ENCODE measurements at places on chromosomes 5 and 9.

GRCh38 chr9:137009938-137010732 lies 13.8 kb upstream of the CLIC3 start:
- no peak for DNase-seq

- DNase-seq = no peak
Measured at GRCh38 chr5:124951105-124951504, 204.7 kb upstream of the ZNF608 start.

- DNase-seq = no peak
Measured at GRCh38 chr5:45383985-45384384, 312.2 kb downstream of the HCN1 start.

DNA sequence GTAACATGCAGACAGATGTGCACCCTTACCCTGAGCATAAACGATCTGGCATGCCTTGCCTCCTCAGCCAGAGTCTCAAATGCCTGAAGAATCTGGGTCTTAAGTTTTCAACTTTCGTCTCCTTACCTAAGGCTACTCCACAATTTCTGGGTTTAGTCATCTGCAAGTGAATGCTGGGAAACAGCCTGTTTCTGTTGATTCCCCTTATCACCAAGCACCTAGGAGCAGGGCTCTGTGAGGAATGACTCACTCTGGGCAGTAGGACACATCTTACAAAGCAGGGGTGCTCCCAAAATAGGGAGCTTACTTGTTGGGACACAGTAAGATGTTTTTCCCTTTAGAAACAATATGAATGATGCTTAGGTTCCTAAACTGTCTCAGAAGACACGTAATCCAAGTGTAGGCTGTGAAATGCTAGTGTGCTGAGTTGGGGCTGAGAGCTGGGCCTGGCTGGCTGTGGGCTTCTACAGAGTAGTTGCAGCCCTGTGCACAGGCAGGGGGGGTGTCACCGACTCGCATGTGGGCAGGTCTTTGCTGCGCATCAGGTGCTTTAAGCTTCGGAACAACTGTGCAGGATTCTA lies 58.0 kb downstream of the DAP start:
- DNase-seq = peak; percentile 62

- no peak for DNase-seq
Measured at GRCh38 chr5:77773734-77774280, 2.3 kb downstream of the TBCA start.

GRCh38 chr5:155998257-155998656 lies 328.7 kb upstream of the SGCD start:
- DNase-seq = no peak

DNA sequence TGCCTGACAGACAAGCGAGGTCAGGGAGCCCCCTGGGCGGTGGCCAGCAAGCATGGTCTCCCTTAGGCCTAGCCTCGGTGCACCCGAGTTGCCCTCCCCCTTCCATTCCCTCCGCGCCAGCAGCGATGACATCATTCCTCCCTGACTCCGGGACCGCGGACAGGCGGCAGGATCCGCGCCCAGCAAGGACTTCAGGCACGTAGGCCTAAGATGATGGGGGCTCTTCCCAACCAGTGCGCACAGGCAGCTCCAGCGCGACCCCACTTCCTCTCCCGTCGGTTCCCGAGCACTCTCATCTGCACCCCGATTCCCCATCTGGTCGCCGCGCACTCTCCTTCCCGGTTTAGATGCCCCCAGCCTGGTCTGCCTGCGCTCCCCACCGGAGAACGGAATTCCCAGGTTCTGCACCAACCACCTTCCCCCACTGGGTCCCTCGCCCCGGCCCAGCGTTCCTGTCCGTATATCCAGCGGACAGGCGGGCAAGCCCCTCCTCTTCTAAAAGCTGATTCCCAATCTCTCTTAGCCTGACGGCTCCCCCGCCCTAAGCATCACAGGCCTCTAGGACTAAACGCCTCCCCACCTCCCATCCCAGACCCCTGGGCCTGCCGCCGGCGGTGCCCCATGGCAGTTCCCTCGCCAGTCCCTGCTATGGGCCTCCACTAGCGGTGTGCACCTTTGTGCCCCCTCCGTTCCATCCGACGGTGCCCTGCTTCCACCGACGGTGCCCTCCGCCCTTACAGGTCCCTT lies 931 bp downstream of the FAM219A start:
- DNase-seq = peak; percentile 90

DNA sequence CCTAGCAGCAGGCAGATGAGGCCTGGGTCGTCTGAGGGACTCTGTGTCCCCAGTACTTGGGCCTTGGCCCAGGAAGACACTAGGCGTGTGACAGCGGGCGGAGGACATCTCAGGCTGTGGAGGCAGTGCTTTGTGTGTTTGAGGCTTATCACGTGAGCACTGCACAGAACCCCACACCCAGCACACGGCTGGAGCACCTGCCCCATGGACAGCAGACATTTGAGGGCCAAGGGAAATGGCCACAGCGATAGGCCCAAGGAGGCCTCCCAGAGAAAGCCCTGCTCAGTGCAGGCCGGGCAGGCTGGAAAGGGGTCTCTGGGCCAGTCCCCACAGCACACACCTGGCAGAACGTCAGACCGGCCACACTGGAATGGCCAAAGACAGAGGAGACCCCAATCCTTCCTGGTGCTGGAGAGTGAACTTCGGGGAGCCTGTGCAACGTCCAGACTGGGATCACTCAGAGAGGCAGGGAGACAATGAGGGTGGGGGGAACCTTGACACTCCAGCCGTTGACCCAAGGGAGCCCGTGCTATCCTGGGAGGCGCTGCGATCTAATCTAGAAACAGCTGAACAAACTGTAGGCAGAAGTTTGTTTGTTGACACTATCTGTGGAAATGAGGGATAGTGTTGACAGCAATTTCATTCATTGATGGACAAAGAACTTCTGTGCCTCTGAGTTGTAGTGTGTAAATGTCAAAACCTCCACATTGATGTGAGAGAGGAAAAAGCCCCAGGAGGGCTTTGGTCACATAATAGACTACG lies 19.6 kb upstream of the FLT4 start:
- DNase-seq = no peak

- DNase-seq = no peak
Measured at GRCh38 chr9:565528-565927, 276.0 kb upstream of the DMRT1 start.

- DNase-seq = no peak
Measured at GRCh38 chr9:93308676-93309075, 124.7 kb downstream of the WNK2 start.

GRCh38 chr5:173873306-173873922 lies 14.7 kb upstream of the CPEB4 start:
- no peak for DNase-seq

GRCh38 chr9:126398403-126399058 lies 71.9 kb downstream of the MVB12B start:
- DNase-seq = peak; percentile 85

GRCh38 chr5:157059093-157059539 lies at the start of gene HAVCR1:
HAVCR1 (minus strand) TSS chr5:157059116; CDS start chr5:157057943, 1,173 bp downstream.
- DNase-seq = no peak

DNA sequence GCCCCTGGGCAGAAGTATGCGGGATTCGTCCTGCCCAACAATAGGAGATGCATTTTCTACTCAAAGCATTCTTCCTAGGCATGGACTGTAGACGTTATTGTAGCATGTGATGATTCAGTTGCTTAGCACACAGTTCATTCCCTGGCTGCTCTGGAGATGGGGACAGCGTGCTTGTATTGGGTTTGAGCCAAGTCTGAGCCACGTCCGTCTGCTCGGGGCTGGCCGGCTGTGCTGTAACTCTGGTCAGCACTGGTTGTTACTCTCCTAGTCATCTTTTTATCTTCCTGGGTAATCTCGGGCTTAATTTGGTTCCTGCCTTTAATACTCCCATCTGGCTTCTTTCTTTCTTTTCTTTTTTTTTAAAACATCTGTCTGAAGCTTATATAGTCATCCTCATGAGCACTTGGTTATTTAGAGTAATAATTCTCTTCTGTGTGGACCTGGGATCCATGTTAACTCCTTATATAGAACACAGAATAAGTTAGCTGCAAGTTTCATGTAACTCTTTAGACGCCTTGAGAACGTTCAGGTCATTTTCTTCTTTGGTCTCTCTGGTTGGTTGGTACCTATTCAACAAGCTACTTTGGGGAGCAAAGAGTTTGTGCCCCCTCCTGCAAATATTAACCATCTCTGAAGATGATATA lies 118.8 kb upstream of the RPS23 start:
- peak; percentile 97 for DNase-seq

DNA sequence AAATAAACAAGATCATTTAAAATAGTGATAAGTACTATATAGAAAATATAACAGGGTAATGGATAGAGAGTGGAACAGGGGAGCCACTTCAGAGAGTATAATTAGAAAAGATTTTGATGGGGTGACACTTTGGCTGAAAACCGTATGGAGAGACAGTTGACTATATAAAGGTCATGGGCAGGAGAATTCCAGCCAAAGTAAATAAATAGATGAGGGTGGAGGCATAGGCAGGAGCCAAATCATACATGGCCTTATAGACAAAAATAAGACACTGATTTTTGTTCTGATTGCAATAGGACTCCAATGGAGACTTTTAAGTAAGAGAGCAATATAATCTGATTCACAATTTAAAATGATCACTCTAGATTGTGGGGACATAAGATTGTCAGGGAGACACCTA lies 37.5 kb upstream of the NUDT12 start:
- no peak for DNase-seq

- DNase-seq = no peak
Measured at GRCh38 chr5:68007451-68007850, 208.1 kb upstream of the PIK3R1 start.
